Right lung (tissue), 10 donors: ENCODE measurements at places on chromosomes 16 and 17.

DNA sequence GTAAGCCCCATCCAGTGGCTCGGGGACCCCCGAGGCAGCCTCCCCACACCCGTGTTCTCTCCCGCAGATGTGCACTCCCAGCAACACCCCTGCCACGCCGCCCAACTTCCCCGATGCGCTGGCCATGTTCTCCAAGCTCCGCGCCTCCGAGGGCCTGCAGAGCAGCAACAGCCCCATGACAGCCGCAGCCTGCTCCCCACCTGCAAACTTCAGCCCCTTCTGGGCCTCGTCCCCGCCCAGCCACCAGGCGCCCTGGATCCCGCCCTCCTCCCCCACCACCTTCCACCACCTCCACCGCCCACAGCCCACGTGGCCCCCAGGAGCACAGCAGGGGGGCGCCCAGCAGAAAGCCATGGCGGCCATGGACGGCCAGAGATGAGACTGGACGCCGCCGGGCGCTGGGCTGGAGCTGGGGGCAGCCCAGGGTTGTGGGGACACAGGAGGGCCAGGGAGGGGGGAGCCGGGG, 5.0 kb downstream of the UBALD2 start:
- no peak for DNase-seq

DNA sequence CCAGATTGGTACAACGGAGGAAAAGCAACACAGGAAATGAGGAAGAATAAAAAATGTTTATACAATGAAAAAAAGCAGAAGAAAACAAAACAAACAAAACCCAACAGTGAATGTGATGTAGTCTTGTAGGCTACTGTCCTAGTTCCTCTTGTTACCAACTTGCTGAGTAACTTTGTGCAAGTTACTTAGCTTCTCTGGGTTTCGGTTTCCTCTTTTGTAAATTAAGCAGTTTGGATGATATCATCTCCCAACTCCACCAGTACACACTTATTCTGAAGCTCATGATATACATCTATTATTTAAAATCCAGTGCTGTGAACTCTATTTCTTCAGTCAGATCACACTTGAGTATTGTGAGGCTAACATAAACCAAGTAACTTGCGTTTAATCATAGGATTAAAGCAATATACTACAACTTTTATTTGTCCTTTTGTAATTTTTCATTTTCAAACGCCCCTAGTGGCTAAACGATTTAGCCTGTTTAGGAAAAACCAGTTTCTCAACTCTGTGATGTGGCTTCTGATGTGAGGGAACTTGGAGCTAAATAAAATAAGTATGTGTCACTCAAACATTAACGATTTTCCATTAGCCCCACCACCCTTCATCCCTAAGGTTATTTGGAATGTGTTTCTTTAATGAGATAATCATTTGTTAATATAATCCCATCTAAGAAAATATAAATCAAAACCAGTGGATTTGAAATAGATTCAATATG, 1.4 kb upstream of the UNK start:
- peak; percentile 79 for DNase-seq

DNA sequence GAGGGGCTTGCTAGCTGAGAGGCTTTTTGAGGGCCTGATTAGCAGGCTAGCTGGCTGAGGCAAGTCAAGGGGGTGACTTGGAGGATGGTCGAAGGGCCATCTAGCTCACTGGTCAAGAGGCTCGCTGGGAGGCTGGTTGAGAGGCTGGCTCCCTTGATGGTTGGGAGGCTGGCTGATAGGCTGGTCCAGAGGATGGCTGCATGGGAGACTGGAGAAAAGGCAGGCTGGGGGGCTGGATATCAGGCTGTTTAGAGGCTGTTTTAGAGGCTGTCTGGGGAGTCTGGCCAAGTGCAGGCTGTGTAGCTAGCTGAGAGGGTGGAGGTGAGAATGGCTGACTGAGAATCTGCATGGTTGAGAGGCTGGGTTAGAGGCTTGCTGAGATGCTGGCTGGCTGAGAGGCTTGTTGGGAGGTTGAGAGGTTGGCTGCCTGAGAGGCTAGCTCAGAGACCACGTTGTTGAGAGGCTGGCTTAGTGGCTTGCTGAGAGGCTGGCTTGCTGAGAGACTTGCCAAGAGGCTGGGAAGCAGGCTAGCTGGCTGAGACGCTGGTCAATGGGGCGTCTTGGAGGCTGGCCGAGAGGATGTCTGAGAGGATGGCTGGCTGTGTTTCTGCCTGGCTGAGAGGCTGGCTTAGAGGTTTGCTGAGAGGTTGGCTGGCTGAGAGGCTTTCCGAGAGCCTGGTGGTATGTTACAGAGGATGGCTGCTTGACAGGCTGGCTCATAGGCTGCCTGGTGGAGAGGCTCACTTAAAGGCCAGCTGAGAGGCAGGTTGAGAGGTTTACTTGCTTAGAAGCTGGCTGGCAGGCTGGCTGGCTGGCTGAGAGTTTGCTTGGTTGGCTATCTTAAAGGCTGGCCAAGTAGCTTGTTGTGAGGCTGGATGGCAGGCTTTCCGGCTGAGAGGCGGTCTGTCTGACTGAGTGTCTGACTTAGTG, 36.6 kb upstream of the ACSM2B start:
- peak; percentile 74 for DNase-seq

GRCh38 chr17:30212750-30213149, 22.7 kb downstream of the SLC6A4 start:
- DNase-seq = no peak

DNA sequence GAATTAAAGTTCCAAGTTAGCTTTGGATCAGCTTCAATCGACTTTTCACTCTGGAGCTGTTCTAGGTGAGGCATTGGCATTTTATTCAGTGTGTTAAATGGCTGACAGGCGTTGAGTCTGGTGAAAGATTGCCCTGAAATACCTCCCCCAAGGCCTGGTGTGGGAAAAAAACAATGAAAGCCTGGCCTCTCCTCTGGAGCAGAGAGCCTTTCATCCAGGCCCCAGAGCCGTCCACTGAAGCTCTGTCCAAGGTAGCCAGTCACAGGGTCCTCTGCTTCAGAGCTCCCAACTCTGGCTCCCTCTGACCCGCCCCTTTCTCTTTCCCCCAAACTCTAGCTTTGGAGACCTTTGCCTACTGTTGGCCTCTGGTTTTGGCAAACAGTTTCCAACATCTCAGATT, 123.6 kb upstream of the CRHR1 start:
- DNase-seq = no peak

DNA sequence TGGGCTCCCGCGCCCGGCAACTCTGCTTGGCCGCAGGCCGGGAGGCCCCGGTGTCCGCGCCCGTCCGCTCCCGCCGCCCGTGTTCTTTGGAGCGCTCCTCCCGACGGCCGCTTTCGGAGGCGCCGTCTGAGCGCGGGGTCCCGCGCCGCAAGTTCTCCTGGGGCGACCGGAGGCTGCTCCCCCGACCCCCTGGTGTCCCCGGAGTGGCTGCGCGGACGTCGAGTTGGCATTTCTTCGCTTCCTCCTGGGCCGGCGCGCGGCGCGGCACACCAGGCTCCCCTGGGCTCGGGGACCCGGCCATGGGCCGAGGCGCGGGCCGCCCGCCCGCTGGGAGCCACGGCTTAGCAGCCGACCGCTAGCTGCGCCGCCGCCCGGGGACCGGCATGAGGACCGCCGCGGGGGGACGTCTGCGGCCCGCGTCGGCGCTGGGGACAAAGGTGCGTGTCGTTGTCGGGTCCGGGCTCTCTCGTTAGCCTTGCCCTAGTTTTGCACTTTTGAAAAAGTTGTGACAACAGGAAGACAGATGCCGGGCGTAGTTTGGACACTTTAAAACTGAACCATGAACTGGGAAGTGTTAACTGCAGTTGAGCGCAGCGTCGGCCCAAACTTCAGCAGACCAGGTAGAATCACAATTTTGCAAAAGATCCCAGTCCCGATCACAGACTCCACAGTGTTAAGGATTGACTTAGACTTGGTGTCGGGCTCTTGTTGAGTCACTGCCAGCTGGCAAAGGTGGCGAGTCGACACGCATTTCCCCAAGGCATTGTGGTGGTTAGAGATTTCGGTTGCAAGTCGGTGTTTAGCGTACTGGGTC, 700 bp downstream of the UBN1 start:
- peak; percentile 30 for DNase-seq

DNA sequence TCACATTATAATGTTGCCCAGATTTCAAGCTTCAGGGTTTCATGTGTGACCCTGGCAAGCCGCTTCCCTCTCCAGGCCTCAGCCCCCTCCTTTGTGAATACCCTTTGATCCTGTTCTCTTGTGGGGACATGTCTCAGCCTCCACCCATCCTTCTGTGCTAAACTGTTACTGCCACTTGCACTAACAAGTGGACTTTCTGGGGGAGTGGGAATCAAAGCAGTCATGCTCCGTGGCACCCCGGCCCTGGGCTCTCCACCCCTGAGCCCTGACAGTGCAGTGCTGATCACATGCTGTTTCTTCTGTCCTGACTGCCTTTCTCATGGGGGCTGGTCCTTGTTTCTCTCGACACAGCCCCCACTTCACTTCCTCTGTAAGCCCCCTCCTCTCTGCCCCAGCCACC, 9.7 kb upstream of the DCAF7 start:
- no peak for DNase-seq

DNA sequence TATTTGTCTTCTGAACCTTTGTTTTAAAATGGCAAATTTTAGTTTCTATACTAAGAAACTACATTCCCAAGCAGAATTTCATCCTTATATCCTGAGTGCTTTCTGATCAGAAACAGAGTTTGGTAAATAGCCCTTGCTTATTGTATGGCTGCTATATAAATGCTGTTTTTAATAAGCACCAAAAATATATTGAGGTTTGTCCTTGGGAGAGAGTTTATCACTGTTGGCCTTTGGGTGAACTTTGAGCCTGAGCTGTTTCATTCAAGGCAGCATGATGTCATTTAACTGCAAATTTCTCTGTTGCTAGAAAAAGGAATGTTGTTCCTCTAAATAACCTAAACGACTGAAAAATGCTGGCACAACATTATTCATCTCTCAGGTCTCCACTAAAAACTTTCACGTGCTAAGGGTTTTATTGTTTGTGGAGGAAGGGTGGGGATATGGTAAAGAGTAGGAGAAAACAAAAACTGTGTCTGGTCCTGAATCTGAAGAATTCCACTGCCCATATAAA, 334.3 kb upstream of the TBX2 start:
- DNase-seq = peak; percentile 46

GRCh38 chr16:51556694-51557340, 405.7 kb upstream of the SALL1 start:
- DNase-seq = no peak

DNA sequence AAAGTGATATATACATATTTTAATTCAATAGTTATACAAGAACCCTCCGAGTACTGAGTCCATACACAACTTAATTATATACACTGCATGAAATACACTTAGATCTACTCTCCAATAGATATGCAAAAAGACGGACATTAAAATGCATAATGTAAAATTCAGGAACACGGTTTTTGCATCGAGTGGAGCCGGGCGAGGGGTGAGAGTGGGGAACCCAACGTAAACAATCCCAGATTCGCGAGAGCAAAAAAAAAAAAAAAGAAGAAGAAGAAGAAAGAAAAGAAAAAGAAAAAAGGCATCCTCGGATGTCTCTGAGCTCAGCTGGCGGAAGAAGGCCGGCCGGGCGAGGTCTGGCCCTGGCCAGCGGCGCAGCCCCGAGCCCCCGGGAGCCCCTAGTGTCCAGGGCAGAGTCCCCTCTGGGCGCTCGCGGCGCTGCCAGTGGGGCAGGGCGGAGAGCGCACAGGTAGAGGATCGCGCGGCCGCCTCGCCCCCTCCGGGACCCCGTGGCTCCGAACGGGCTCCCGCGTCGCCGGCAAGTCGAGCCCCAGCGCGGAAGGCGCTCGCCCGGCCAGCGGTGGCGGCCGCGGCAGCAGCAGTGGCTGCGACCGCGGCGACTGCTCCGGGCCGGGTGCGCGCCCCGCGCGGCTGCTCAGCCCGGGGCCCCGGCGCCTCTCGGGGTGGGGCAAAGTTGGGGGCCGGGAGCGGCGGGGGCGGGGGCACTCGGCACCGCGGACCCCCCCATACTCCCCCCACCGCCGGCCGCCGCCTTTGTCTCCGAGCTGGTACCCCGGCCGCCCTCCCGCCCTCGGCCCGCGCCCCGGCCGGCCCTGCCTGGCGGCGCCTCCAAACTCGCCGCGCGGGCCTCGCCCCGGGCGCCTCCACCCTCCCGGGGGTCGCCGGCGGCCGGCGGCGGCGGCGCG, 9.6 kb upstream of the ZFHX3 start:
- DNase-seq = no peak

GRCh38 chr17:40938981-40939380, 1.5 kb upstream of the KRT23 start:
- no peak for DNase-seq

GRCh38 chr17:78365561-78366108, 5.8 kb upstream of the SOCS3 start:
- peak; percentile 59 for DNase-seq

GRCh38 chr17:21017256-21017655, 25.6 kb downstream of the USP22 start:
- no peak for DNase-seq

DNA sequence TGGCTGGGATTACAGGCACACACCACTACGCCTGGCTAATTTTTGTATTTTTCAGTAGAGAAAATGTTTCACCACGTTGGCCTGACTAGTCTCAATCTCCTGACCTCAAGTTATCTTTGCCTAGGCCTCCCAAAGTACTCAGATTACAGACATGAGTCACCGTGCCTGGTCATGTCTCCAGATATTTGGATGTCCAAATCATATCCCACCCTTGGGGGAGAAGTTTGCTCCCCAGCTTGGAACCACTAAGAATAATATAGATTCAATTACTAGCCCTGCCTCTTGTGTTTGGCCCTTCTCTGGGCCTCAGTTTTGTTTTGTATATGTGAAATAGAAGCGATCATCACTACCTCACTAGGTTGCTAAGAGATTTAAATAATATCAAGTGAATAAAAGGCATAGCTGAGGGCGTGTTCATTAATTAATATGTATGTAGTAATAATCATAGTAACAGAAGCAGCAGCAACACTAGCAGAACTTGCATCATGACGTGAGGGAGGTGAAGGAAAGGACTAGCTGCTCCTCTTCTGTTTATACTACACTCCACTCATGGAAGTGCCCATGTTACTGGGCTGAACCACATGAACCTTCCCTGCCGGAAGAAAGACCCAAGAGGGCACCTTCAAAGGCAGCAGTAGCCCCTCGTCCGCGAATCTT, 253.6 kb upstream of the XYLT1 start:
- no peak for DNase-seq

- DNase-seq = peak; percentile 82
Observed at GRCh38 chr17:78759203-78759968, 22.7 kb downstream of the CYTH1 start.

- no peak for DNase-seq
Observed at GRCh38 chr17:72287586-72287985, 166.8 kb downstream of the SOX9 start.

DNA sequence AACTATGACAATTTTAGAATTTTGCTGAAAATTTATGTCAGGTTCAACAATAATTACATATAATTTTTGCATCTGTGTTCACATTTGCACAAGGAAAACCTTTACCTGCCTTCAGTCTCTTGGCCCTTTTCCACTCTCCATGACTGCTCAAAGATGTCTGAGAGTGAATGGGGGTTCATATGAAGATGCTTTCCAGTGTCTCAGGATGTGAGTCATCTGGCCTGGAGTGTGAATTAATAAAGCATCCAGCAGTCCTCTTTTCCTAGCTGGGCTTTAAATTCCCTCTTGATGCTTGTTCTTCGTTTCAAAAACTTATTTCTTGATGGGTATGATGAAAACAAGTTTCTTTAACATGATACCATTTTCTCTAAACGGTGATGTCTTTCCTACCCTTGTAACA, 99.9 kb downstream of the CDK5R1 start:
- no peak for DNase-seq
